A549 treated with ZK216348 at 1 μM for 4 hours (cell line): ENCODE measurements at places on chromosomes 1 and 21. TPM values are rescaled to one million over a fixed set of nuclear protein-coding genes. Genes with fewer than 3 reads are reported as not detected.

The NKAIN1 gene
- total RNA-seq = 1.0 to 1.8 TPM (median 1.3 TPM) in 5 replicates

The LHX8 gene
- total RNA-seq = 0.81 to 1.4 TPM (median 1.2 TPM) in 5 replicates

The UBE2J2 gene
- total RNA-seq = 38.1 to 48.8 TPM (median 48.1 TPM) in 5 replicates

The SPRR2A gene
- total RNA-seq = not detected in 5 replicates

The ADORA1 gene
- 0.27 to 1.6 TPM (median 1.0 TPM) in 5 replicates for total RNA-seq

The IVNS1ABP gene
- 21.9 to 29.7 TPM (median 26.4 TPM) in 5 replicates for total RNA-seq
